ENCODE measurements at places on chromosomes 11 and 22.
A peak's percentile ranks its signal among the peaks of the same experiment; 100 is the strongest.

DNA sequence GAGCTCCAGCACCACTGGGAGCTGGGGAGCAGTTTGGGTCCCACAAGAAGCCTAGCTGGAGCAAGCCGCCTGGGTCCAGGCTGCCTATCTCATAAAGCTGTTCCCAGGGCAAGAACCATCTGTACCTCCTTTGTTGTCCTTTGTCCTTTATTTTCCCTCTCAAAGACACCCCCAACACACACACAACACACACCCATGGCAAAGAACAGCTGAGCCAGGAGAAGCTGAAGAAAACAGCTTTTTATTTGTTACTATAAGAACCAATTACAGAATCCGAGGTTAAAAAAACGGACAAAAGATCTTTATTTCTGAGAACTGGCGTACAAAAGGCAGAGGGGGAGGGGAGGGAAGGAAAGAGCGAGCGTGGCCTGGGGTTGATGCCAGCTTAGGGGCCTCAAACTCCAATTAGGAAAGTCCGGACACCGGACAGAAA, 1.7 kb upstream of the TUT1 start:
- peak overlapping the region; percentile 87 for H3K27ac ChIP-seq
- DNase-seq = no peak
- H3K27me3 ChIP-seq = no peaks in the 10 kb centered on the region
- no peak overlapping the region for H3K4me3 ChIP-seq
- H3K36me3 ChIP-seq = peaks cover 47% of the 10 kb centered on the region
- H3K4me1 ChIP-seq = peaks cover 11% of the 10 kb centered on the region

- peak overlapping the region; percentile 95 for H3K27ac ChIP-seq
- H3K27me3 ChIP-seq = no peaks in the 10 kb centered on the region
- H3K36me3 ChIP-seq = no peaks in the 10 kb centered on the region
- peaks cover 16% of the 10 kb centered on the region for H3K4me1 ChIP-seq
- peak; percentile 86 for DNase-seq
Observed at GRCh38 chr11:68212421-68213134, 518 bp downstream of the KMT5B start.

DNA sequence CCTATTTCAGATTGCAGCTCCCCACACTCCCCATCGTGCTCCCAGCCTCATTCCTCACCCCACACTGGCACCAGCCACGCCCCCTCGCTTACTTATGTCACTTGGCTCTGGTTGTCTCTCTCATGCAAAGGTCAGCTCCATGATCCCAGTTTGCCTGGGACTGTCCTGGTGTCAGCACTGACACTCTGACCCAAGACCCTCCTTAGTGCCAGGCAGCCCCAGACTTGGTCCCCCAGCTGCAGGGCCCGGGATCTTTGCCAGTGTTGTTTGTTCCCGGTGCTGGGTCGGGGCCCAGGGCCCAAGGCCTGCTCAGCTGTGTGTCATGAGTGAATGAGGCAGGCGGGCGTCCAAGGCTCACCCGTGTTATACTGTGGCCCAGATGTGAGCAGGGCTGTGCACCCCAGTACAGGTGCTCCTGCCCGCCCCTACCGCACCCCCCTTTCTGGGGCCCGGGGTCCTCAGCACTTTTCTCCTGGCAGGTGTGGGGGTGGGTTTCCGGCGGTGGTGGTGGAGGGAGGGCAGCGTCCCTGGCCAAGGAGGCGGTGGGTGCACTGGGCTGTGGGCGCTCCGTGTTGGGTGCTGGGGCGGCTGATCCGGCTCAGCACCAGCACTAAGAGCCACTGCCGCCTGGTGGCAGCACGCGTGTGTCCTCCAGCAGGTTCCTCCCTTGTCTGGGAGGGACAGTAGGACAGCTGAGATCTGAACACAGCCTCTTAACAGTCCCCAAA, 19.5 kb downstream of the IL17REL start:
- H3K36me3 ChIP-seq = no peaks in the 10 kb centered on the region
- no peak overlapping the region for H3K4me3 ChIP-seq
- no peaks in the 10 kb centered on the region for H3K27me3 ChIP-seq
- H3K4me1 ChIP-seq = no peaks in the 10 kb centered on the region

DNA sequence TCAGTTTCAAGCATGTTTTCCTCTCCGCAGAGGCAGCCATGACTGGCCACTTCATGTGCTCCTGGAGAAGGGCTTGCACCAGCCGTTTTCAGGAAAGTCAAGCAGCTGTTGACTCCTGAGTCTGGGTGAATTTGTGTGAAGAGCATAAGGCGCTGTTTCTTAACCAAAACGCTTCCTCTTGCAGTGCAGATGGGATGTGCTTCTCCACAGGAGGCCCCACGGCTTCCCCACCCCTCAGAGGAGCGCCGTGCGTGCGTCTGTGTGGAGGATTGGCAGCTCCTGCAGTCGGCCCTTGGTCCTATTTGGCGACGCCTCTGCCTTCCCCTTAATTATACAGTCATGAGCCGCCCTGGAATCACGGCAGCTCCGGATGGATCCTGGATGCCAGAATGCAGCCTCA, 54.1 kb upstream of the B3GAT1 start:
- no peak overlapping the region for H3K27ac ChIP-seq
- DNase-seq = no peak
- H3K4me1 ChIP-seq = peaks cover 2% of the 10 kb centered on the region
- peaks cover 12% of the 10 kb centered on the region for H3K27me3 ChIP-seq

- no peak for DNase-seq
- H3K36me3 ChIP-seq = no peaks in the 10 kb centered on the region
- no peak overlapping the region for H3K27ac ChIP-seq
- no peaks in the 10 kb centered on the region for H3K4me1 ChIP-seq
- H3K4me3 ChIP-seq = no peak overlapping the region
- peaks cover 8% of the 10 kb centered on the region for H3K27me3 ChIP-seq
Observed at GRCh38 chr22:50039669-50040443, 18.2 kb downstream of the TTLL8 start.
